ENCODE measurements at places on chromosomes 11 and 22. TPM values are rescaled to one million over a fixed set of nuclear protein-coding genes. Genes with fewer than 3 reads are reported as not detected.
A peak's percentile ranks its signal among the peaks of the same experiment; 100 is the strongest.

GRCh38 chr11:29231991-29232390 is 784.8 kb downstream of the KCNA4 start:
- DNase-seq = no peak

DNA sequence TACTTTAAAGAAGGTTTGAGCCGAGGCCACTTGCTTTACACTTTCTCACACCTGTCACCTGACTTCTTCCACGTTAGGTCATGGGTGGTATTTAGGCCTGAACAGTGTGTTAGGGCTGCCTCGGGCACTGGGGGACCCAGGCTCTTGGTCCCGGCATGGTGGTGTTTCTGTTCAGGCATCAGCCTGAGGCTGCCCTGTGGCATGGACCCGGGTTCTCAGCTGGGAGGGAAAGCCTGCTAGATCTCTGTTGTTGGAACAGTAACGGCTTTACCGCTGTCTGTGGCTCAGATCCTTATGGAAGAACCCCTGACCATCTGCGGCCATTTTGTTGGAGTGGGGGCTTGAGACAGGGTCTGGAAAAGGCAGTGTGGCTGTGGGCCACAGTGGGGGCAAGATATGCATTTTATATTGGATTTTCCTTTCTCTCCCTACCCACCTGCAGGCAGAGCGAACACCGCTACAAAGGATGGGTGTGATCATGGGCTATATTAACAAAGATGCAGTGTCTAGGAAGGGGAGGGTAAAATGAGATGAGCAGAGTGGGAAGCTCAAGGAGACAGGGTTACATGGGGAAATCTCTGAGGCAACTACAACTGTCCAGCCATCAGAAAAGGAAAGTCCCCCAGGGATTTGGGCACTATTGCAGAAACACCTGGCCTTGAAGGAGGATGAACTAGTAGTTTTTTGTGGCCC is 1.6 kb upstream of the KCNJ11 start:
- DNase-seq = no peak

RAG1 gene
- not detected for total RNA-seq

- peak; percentile 46 for DNase-seq
These were observed 79.4 kb upstream of the NAV2 start for GRCh38 chr11:19633276-19633675.

TRIM6 gene
- not detected for total RNA-seq

DNA sequence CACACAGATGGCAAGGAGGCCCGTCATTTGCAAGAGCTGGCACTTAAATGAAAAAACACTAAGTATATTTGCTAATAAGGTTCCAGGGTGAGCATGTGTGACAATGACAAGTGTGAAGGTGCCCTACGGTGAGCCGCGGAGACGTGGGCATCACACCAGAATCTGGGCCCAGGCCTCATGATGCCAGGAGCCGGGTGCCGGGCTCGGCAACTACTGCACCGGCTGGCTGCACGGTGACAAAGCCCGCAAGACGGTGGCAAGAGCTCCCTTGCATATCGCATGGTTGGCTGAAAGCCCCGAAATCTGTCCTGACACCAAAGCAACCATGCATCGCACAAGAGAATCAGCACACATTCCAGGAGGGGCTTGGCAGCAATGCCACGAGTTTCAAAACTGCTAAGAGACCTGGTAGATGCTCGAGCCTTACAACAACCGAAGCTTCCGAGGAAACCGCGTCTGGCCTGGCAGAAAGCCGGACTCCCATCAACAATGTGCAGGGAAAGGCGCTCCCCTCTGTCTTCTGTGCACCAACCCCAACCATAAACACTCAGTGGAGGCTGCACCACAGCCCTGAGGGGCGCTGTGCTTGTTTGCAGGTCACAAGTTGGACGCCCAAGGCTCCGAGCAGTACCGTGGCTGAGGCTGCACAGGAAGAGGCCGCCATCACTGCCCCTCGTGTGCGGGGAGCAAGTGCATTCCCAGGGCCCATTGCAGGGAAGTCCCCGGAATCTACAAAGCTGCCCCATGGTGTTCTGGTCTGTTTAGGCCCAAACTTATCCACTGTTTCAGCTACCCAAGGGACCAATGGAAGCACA is 339.7 kb downstream of the CTTN start:
- DNase-seq = no peak

PGR gene
- 8.2 TPM for total RNA-seq

- DNase-seq = no peak
These were observed 11.8 kb downstream of the DTX4 start for GRCh38 chr11:59183771-59184170.

- DNase-seq = no peak
These were observed 40.0 kb upstream of the TP53I11 start for GRCh38 chr11:44990665-44991064.

GRCh38 chr11:67644472-67645418 is 5.2 kb upstream of the TBX10 start:
- DNase-seq = peak; percentile 3

GRCh38 chr11:86624366-86624765 is 48.0 kb downstream of the ME3 start:
- DNase-seq = no peak

GRCh38 chr11:71307811-71308645 is 55.7 kb upstream of the SHANK2 start:
- peak; percentile 22 for DNase-seq

DNA sequence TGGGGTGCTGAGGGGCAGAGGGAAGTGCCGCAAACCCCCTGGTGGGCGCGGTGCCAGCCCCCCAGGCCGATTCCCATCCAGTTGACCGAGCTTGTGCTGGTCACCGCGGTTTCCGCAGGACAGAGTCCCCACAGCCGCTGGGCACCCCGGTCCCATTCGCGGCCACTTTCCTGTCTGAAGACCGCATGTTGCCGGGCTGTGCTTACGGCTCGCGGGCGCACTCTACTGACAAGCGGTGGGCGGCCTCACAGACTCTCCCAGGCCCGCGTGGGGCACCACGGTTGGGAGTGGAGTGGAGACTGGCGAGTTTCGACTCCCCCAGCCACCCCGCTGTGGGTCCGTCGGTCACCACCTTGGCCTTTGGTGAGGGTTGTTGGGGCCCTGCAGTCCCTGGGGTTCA is 648 bp upstream of the H19 start:
- no peak for DNase-seq

- no peak for DNase-seq
These were observed 86.8 kb upstream of the TEAD1 start for GRCh38 chr11:12587333-12587991.

MS4A12 gene
- total RNA-seq = not detected

GRCh38 chr11:84549217-84549616 is 1077.9 kb downstream of the DLG2 start:
- no peak for DNase-seq

- no peak for DNase-seq
These were observed 678 bp upstream of the RANGAP1 start for GRCh38 chr22:41286639-41287091.

DNA sequence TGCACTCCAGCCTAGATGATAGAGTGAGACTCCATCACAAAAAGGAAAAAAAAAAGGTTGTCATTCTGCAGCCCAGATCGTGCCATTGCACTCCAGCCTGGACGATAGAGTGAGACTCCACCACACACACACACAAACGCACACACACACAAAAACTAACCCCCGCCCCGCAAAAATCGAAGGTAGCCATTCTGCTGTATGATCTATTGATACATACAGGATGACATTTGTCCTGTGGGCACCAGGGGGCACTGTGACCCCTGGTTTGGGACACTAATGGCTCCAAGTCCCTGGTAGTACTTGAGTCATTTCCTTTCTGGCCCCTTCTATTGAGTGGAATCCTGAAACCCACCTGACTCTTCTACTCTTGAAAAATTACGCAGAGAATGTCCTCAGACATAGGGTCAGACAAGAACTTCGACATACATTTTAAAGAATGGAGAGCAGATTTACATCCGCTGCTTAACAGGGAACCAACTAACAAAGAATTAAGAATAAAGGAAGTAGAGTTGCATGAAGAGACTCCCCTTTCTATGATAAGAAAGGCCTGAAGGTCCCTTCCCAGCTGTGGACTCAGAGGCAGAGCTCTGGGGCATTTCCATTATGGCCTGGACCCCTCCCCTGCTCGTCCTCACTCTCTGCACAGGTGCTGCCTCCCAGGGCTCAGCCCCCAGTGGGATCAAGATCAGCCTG is 35.0 kb upstream of the PRAME start:
- DNase-seq = peak; percentile 74

DNA sequence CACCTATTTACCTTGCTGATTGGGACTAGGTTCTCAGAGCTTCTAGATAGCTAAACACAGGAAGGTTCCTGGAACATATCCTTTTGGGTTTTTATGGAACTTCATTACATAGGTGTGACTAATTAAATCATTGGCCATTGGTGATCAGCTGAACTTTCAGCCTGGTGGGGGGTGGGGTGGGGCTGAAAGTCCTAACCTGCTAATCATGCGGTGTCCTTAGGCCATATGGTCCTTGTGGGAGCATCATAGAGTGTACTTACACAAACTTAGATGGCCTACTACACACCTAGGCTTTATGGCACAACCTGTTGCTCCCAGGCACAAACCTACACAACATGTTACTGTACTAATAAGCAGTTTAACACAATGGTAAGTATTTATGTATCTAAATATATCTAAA is 8.6 kb upstream of the SELENOH start:
- no peak for DNase-seq

- DNase-seq = peak; percentile 83
These were observed 41.4 kb downstream of the DKK3 start for GRCh38 chr11:11966826-11967668.

VWCE gene
- not detected for total RNA-seq

DNA sequence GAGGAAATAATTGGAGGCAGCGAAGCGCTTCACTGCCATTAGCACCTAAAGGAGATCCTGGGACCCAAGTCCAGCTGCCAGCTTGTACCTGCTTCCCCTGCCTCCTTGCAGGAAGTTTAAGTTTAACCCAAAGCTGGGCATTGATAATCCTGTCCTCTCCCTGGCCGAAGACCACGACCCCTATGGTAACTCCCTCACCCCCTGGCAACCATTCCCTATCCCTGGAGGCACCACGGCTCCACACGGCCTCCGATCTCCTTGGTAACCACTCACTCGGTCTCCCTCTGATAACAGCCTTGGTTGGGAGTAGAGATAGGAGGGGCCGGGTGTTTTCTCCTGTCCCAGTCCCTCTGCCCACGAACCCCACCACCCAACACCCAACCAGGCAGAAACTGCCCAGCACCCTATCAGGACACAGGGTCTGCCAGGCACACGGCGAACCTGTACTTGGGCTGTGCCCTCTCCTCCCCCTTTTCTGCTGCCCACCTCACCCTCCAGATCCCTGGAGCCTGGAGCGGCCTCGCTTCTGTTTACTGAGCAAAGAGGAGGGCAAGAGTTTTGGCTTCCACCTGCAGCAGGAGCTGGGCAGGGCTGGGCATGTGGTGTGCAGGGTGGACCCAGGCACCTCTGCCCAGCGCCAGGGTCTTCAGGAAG is 833 bp downstream of the NHERF4 start:
- peak; percentile 53 for DNase-seq

GRCh38 chr11:6617315-6617781 is 1.9 kb downstream of the TPP1 start:
- DNase-seq = no peak

GRCh38 chr11:73465023-73465675 is 89.0 kb downstream of the RELT start:
- no peak for DNase-seq

NPAT gene
- total RNA-seq = 36.6 TPM

- DNase-seq = peak; percentile 39
These were observed 93.8 kb downstream of the MIAT start for GRCh38 chr22:26751217-26751616.

DNA sequence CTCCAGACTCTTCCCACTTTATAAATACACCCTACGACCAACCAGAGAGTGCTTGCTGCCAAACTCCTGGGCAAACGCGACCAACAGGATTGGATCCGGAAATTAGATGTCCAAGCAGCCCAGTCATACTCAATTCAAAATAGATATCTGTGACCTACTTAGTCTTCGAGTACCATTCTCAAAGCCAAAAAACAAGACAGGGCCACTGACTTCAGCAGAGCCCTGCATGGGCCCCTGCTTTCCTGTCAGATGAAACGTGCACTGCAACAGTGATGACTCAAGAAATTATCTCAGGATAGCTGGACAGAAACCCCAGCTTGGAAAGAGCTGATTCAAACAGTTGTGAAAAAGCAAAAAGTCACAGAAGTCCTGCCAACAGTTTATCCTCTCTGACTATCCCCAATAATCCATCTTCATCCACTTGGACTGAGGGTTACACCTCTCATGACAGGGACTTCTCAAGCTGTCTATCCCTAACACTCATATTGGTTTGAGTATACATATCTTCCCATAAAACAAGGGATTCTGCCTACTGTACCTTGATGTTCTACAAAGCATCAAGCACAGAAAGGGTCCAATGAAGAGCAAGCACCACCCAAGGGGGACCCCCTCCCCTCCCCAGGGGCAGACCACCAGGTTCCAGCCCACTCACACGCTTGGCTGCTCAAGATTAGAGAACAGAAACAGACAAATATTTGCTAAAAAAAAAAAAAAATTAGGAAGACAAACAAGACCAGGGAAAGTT is 17.4 kb downstream of the SMCO4 start:
- no peak for DNase-seq

DNA sequence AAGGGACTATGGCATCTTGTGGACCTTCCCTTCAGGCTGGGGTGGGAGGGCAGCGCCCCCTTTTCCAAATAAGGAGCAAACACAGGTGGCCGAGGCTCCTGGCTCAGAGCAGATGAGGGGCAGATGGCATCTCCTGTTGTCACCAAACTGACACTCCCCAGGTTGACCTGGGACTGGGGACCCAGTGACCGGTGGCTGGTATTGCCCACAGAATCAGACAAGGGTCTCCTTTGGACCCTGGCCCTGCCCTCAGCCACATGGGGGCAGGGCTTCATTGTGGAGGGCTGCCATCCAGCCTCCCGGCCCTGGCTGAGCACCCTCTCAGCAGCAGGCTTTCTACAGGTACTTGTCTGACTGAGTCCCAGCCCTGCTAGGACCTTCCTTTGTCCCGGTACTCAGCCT is 842 bp upstream of the SIGIRR start:
- no peak for DNase-seq

- no peak for DNase-seq
These were observed 53.4 kb downstream of the CD44 start for GRCh38 chr11:35192347-35192746.

ZNF214 gene
- total RNA-seq = not detected

FBLN1 gene
- total RNA-seq = 130 TPM

GRCh38 chr22:24695561-24696511 is 78.7 kb downstream of the PIWIL3 start:
- DNase-seq = peak; percentile 47
